Common myeloid progenitor, CD34-positive (primary cell): ENCODE measurements at places on chromosomes 13 and 19.

DNA sequence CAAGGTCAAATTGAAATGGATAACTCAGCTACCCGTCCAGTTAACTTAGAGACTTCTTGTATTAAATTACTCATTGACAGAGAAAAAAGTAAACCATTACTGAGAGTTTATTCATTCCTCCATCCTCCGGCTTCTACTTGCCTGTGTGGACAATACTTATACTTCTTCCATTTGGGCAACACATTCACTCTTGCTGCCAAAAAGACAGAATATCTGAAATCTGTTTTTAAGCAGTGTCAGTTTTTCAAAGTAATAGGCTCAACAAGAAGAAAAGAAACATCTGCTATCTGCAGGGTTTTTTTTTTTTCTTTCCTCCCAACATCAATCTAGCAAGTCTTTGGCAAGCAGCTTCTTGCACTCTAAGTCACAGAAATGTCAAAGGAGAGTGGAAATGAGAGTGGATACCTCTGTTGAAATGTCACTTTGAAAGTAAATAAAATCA lies 1142.8 kb downstream of the PCDH9 start:
- no peak for DNase-seq
- H3K27ac ChIP-seq, result no peak overlapping the region
- no peak overlapping the region for H3K4me3 ChIP-seq
- H3K27me3 ChIP-seq, result no peaks in the 10 kb centered on the region
- no peaks in the 10 kb centered on the region for H3K4me1 ChIP-seq
- no peaks in the 10 kb centered on the region for H3K36me3 ChIP-seq

DNA sequence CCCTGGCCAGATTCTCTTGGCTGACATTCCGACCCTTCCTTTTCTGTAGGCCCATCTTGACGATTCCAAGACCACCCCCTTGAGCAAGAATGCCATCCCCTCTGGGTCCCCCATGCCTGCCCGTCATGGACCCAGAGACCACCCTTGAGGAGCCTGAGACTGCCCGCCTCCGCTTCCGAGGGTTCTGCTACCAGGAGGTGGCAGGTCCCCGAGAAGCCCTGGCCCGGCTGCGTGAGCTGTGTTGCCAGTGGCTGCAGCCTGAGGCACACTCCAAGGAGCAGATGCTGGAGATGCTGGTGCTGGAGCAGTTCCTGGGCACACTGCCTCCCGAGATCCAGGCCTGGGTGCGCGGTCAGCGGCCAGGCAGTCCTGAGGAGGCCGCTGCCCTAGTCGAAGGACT lies 978 bp downstream of the ZNF446 start:
- no peaks in the 10 kb centered on the region for H3K27me3 ChIP-seq
- peaks cover 42% of the 10 kb centered on the region for H3K36me3 ChIP-seq
- H3K27ac ChIP-seq, result no peak overlapping the region
- H3K4me3 ChIP-seq, result peak overlapping the region; percentile 75

DNA sequence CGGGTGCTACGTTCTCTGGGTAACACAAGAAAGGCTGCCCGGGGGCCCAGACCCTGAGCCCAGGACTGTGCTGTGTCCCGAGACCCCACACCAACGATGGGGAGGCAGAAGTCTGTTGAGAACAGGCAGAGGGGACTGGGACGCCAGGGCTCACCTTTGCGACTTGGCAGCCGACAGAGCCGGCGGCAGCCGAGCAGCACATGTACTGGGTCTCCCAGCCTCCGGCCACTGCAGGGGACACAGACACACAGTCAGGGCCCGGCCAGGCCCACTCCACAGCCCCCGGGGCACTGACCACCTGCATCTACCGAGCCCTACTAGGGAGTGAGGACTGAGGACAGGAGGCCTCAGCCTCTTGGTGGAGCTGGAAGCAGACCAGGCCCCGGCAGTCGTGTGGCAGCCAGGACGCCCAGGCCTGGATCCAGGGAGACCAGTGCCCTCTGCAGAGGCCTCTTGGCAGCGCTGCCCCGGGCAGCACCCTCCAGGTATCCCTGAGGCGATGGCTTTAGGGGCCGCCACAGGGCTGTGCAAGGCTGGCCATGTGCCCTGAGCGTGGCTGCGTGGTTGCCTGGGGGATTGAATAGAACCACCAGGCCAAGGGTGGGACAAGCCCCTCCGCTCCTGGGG lies 5.6 kb upstream of the ATP8B3 start:
- peaks cover 13% of the 10 kb centered on the region for H3K4me1 ChIP-seq
- H3K27ac ChIP-seq, result no peak overlapping the region
- H3K4me3 ChIP-seq, result no peak overlapping the region
- peaks cover 73% of the 10 kb centered on the region for H3K36me3 ChIP-seq

DNA sequence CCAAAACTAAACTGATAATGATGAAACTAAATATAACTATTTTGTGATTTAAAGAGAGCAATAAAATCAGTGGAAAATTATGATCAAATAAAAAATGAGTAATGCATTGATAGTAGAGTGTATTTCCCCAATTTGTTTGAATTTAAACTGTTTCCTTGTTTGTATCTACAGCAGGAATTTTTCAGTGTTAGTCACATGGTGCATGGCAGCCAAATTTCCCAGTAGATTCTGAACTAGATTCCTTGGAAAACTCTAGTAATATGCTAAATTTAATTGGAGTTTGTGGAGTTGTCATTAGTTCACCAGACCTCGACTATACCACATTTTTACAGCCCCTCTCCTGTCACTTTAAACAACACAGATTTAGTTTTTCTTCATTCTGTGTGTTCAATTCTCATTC lies 156.2 kb downstream of the PCCA start:
- no peaks in the 10 kb centered on the region for H3K36me3 ChIP-seq
- no peak for DNase-seq
- H3K4me3 ChIP-seq, result no peak overlapping the region
- H3K4me1 ChIP-seq, result no peaks in the 10 kb centered on the region
- no peak overlapping the region for H3K27ac ChIP-seq
- no peaks in the 10 kb centered on the region for H3K27me3 ChIP-seq

DNA sequence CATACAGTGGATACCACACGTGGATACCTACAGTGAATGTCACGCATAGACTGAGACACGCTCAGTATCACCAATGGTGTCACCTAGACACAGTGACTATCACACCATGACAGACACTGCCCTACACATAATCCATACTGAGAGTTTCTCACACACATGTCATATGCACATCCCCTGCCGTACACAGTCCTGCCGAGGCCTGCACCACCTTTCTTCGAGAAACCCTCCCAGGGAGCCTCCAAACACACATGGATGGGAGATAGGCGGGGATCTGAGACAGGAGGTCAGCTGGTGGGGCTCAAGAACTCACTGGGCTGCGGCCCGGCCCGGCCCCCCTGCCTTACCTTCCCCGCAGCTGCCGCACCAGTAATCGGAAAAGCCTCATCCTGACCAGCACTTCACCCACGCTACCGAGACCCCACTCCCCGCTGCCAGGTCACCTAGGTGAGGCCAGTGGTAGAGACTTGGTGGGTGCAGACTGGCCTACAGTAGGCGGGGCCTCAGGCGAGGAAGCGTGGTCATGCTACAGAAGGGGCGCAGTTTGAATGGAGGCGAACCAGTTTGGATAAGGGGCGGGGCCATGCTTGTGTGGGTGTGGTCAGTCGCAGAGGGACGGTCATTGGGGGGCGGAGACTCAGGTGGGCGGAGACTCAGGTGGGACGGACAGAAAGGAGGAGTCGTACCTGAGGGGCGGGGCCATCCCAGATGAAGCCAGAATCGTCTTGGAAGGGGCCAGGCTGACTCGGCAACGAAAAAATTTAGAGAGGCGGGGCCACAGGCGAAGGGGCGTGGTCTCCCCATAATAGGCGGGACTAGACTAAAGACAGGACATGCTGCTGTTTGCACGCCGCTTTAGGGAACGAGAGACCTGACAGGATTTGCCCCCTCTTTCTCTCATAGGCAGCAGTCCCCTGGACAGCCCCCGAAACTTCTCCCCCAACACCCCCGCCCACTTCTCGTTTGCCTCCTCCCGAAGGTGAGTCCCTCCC lies 2.1 kb downstream of the MAST1 start:
- no peak overlapping the region for H3K27ac ChIP-seq
- peaks cover 17% of the 10 kb centered on the region for H3K27me3 ChIP-seq
- DNase-seq, result peak; percentile 77
- peak overlapping the region; percentile 51 for H3K4me3 ChIP-seq
- H3K36me3 ChIP-seq, result no peaks in the 10 kb centered on the region

DNA sequence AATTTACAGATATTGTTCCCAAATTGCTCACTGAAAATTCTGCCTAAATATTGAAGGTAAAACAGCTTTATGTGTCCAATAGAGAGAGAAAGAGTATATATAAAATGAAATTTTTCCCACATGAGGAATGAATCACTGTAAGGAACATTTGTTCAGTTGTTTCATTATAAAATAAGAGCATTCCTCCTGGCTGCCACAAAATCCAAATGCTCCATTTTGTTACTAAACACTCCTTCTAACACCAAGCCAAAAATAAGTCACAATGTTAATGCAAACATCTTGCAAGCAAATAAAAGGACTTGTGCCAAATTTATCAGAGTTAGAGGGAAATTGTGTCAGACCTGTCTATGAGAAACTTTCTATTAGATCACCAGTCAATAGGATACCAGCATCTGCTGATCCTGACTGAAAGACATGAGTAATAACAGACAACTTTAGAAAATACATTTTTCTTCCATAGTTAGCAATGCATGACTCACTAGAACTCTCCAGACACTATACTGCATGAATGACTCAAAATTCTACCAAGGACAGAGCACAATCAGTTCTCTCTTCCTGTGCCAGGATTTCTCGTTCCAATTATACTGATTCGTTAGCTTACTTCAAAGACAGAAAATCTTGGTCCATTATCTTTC lies 83.5 kb upstream of the FNDC3A start:
- H3K4me3 ChIP-seq, result no peak overlapping the region
- H3K36me3 ChIP-seq, result no peaks in the 10 kb centered on the region
- no peaks in the 10 kb centered on the region for H3K4me1 ChIP-seq
- no peaks in the 10 kb centered on the region for H3K27me3 ChIP-seq
- DNase-seq, result peak; percentile 33

GRCh38 chr19:32674931-32675719 lies at the start of gene ANKRD27:
Gene ANKRD27 (minus strand): TSS chr19:32675180. CDS start chr19:32659015, 16,165 bp downstream.
- peak within 1 kb of the TSS; percentile 49 for H3K27ac ChIP-seq
- H3K36me3 ChIP-seq, result peaks cover 4% of the 10 kb centered on the region
- H3K4me3 ChIP-seq, result peak within 1 kb of the TSS; percentile 72
- peak; percentile 97 for DNase-seq
- peaks cover 11% of the 10 kb centered on the region for H3K4me1 ChIP-seq
- H3K27me3 ChIP-seq, result peaks cover 5% of the 10 kb centered on the region

- peaks cover 66% of the 10 kb centered on the region for H3K36me3 ChIP-seq
- DNase-seq, result peak; percentile 85
- no peak overlapping the region for H3K27ac ChIP-seq
- no peaks in the 10 kb centered on the region for H3K27me3 ChIP-seq
Measured at GRCh38 chr19:7083076-7083956, 13.8 kb downstream of the ZNF557 start.

GRCh38 chr13:51311231-51311630 lies 28.3 kb upstream of the SERPINE3 start:
- no peak overlapping the region for H3K27ac ChIP-seq
- H3K27me3 ChIP-seq, result no peaks in the 10 kb centered on the region
- no peak for DNase-seq

- no peaks in the 10 kb centered on the region for H3K36me3 ChIP-seq
- peak; percentile 2 for DNase-seq
- no peaks in the 10 kb centered on the region for H3K4me1 ChIP-seq
- no peak overlapping the region for H3K27ac ChIP-seq
Measured at GRCh38 chr13:33110713-33111413, 94.6 kb downstream of the KL start.

DNA sequence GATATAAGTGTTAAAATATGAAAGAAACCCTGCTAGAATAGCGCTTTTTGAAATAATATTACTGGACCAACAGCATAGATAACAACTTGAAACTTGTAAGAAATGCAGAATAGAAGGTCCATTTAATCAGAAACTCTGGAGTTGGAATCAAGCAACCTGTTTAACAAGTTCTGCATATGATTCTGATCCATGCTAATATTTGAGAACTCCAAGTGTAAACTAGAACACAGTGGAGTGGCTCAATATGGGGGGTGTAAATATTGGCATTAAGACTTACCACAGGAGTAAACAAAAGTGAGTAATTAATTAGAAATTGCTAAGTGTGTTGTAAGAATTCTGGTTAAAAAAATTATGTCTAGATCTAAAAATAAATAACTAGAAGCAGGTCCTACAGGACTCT lies 151.2 kb downstream of the SLITRK1 start:
- H3K36me3 ChIP-seq, result no peaks in the 10 kb centered on the region
- DNase-seq, result no peak
- H3K4me3 ChIP-seq, result no peak overlapping the region
- H3K27me3 ChIP-seq, result no peaks in the 10 kb centered on the region
- H3K4me1 ChIP-seq, result no peaks in the 10 kb centered on the region
- no peak overlapping the region for H3K27ac ChIP-seq

- peaks cover 34% of the 10 kb centered on the region for H3K4me1 ChIP-seq
- H3K4me3 ChIP-seq, result no peak overlapping the region
- H3K36me3 ChIP-seq, result no peaks in the 10 kb centered on the region
- H3K27ac ChIP-seq, result no peak overlapping the region
- no peak for DNase-seq
Measured at GRCh38 chr19:48739404-48740163, 826 bp downstream of the RASIP1 start.

- no peak for DNase-seq
- H3K36me3 ChIP-seq, result no peaks in the 10 kb centered on the region
- no peak overlapping the region for H3K4me3 ChIP-seq
- no peak overlapping the region for H3K27ac ChIP-seq
- H3K4me1 ChIP-seq, result peaks cover 6% of the 10 kb centered on the region
Measured at GRCh38 chr13:77378662-77379061, 51.8 kb upstream of the MYCBP2 start.

- H3K4me3 ChIP-seq, result no peak overlapping the region
- H3K27ac ChIP-seq, result no peak overlapping the region
- DNase-seq, result no peak
- H3K36me3 ChIP-seq, result no peaks in the 10 kb centered on the region
Measured at GRCh38 chr13:113875837-113876281, 12.0 kb upstream of the GAS6 start.

- no peaks in the 10 kb centered on the region for H3K36me3 ChIP-seq
- H3K27ac ChIP-seq, result peak overlapping the region; percentile 55
- H3K27me3 ChIP-seq, result no peaks in the 10 kb centered on the region
- peaks cover 65% of the 10 kb centered on the region for H3K4me1 ChIP-seq
Measured at GRCh38 chr19:15323496-15324235, 8.7 kb downstream of the BRD4 start.

- H3K4me1 ChIP-seq, result peaks cover 45% of the 10 kb centered on the region
- H3K36me3 ChIP-seq, result peaks cover 9% of the 10 kb centered on the region
- H3K4me3 ChIP-seq, result peak overlapping the region; percentile 96
- DNase-seq, result peak; percentile 94
- no peaks in the 10 kb centered on the region for H3K27me3 ChIP-seq
- H3K27ac ChIP-seq, result no peak overlapping the region
Measured at GRCh38 chr19:46713781-46714443, 3.0 kb downstream of the PRKD2 start.

DNA sequence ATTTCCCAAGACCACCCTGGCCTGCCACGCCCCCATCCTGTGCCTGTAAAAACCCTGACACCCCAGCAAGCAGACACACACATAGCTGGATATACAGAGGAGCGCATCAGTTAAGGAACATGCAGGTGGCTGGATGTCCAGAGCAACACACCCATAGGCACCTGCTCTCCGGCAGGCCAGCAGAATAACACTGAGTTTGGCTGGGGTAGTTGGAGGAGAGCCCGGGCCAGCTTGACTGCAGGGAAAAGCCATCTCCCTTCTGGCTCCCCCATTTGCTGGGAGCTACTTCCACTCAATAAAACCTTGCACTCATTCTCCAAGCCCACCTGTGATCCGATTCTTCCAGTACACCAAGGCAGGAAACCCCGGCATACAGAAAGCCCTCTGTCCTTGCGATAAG lies 8.9 kb downstream of the RASL11A start:
- H3K4me3 ChIP-seq, result no peak overlapping the region
- H3K4me1 ChIP-seq, result no peaks in the 10 kb centered on the region
- H3K36me3 ChIP-seq, result no peaks in the 10 kb centered on the region
- H3K27me3 ChIP-seq, result no peaks in the 10 kb centered on the region
- no peak overlapping the region for H3K27ac ChIP-seq

- no peaks in the 10 kb centered on the region for H3K36me3 ChIP-seq
- no peak for DNase-seq
- H3K4me1 ChIP-seq, result no peaks in the 10 kb centered on the region
- H3K4me3 ChIP-seq, result no peak overlapping the region
- H3K27ac ChIP-seq, result no peak overlapping the region
Measured at GRCh38 chr13:100773923-100774663, 99.5 kb upstream of the TMTC4 start.
